ENCODE measurements at places on chromosomes 4 and X.

DNA sequence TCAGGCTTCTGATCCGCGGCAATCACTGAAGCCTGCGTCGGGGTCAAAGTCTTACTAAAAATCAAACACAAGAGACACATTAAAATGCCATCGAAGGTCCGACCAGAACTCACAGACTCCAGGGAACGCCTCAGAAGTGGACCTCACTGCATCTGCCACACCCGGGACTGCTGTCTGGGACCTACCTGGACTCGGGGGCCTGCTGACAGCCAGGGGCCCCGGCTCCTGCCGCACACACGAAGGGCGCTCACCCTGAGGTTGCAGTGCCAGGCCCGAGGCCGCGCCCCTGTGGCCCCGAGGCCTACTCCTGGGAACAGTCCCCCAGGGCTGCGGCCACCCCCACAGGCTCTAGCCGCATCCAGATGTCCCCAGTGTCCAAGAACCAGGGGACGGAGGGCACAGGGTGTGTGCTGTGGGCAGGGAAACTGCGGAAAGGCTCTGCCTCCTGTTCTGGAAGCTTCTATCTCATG is 7.4 kb downstream of the CTBP1 start:
- DNase-seq = no peak

DNA sequence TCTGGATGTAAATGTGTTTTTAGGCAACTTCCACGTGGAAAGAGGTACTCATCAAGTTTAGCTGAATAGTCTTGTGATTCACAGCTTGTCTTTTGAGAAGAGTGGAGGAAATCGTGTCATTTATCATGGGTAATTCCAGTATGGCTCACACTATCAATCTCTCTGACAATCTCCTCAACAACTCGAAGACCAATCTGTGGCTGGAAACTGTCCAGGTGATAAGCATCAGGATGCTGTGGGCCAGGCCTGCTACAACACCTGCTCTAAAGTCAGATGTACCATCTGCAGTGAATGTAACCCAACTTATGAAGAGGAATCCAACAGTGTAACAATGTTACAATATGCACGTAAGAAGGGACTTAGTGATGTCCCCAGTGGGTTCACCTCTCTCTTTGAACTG is 132.1 kb upstream of the GK2 start:
- DNase-seq = no peak

DNA sequence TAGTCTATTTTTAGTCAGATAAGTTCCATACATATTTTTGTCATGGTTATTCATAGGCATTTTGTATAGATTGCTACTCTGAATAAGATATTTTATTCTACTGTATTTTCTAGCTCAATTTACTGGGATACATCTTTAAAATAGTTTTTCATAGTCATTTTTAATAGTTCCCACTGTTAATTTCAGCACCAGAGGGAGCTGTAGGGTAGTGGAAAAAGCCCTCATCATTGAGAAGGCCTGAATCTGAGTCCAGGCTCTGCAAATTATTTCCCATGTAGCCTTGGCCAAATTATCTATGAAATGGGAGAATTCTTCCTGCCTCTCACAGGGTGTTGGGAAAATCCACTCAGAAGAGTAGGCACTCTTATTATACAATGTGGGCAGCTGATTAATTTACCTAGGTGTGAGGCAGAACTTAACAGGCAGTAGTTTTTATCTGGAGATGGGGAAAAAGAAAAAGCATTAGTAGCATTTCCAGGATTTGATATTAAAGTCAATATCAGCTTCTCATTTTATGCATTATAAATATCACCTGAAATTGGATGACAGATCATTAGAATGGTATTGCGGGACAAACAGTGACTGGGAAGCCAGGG is 102.9 kb upstream of the PAQR3 start:
- peak; percentile 13 for DNase-seq

DNA sequence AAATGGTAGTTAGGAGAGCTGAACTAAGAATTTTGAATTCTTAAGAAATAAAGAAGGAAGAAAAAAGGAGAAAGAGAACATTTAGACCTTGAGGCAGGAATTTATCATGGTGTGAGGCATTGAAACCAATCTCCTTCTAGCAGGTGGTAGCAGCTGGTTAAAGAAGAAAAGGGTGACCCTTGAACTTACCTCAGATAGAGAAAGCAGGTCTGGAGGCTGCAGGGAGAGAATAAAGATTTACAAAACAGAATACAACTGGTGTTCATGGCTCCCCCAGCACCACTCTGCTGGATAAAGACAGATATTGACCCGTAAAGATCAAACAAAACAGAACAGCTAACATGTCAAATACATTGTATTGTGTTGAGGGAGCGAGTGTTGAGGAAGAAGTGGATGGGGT is 56.0 kb downstream of the NCAPG start:
- no peak for DNase-seq

DNA sequence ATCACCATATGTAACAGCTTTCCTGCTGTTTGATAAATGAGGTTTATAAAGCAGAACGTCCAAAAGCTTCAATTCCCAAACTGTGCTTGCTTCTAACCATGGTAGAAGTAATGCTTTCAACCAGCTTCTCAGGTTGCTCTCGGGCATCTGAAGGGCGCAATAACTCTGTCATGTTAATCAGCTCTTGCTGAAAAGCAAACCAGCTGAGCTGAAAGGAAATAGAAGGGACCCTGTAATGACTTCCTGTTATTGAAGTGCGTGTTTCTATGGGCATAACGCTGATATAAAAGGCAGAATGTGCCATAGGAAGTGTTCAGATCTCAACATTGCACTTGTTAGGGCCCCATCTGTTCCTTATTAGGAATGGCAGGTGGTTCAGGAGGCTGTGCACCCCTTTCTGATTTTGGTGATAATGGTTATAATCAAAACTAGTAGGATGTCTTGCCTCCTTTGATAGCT is 21.2 kb downstream of the HERC3 start:
- DNase-seq = no peak

GRCh38 chr4:96383349-96383748 is 543.5 kb downstream of the PDHA2 start:
- no peak for DNase-seq

GRCh38 chrX:118780509-118780908 is 43.1 kb upstream of the ZCCHC12 start:
- no peak for DNase-seq

GRCh38 chr4:53847965-53848364 is 216.4 kb downstream of the CHIC2 start:
- no peak for DNase-seq

- DNase-seq = no peak
These were observed 77.3 kb downstream of the STK32B start for GRCh38 chr4:5128569-5128968.

DNA sequence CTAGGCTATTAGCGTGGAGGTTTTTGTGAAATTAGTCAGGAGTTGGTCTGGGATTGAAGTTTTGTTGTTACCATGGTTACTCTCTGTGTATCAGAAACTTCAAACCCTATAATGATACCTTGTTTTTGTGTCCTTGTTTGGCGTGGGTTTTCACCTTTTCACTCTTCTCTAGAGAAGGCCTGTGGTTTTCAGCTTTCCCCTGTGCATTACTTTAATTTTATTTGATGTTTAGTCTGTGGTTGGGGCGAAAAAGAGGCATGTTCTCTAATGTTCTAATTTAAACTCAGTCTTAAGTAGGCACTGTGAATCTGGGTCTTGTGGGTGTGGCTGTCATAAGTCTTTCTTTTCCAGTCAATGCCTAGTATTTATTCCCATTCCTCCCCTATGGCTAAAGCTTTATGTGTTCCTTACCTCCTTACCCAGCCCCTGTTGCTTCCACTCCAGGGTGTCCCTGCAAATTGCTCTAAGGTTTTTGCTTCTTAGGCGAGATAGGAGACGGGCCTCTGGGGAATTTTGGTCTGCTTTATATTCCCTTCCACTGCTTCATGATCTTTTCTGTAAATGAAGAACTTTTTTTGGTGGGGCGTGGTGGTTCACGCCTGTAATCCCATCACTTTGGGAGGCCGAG is 326.3 kb upstream of the ZCCHC13 start:
- DNase-seq = no peak

DNA sequence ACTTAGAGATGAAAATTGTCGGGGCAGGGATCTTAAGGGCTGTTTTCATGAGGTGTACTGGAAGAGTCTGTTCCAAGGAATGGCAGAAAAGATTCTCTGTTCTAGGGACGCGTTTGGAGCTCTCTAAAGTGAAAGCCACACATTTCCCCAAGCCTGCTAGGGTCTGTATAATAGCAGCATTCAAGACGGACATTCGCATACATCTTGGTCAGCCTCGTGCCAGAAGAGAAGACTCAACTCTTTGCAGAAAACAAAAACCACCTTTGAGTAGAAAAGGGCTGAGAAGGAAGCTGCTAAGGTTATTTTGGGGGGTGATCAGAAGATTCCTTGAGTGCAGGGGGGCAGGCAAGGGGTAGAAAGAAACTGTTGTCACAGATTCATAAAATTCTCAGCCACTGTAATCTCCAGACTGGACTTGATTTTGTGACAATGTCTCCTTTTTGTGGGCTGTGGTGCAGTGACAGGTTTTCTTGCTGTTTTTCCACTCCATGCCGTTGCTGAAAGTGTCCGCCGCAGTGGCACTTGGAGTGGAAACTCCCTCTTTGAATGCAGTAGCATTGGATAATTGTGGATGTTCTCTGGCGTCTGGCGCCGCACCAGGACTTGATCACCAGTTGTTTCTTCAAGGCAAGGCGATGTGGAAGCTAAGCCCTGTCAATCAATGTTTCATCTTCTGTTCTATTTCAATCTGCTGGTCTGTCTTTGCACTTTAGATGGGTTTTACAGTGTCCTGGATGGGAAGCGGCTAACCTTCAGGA is 2.9 kb downstream of the GYG2 start:
- DNase-seq = no peak

DNA sequence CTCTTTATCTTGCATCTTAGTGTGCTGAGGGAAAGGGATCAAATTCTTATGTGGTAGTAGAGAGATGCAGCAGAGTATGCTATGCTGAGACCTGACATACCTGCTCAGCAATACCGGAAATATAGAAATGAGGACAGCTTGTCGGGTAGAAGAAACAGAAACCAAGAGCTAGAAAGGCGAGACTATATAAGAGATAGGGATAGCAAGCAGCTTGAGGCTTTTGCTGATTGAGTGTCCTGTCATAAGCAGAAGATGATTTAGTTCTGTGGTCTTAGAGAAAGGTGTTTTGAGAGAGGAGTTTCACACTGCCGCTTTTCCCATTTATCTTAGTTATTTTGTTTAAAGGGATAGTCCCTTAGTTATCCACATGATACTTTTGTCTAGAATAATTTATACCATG is 31.7 kb downstream of the USP9X start:
- no peak for DNase-seq

GRCh38 chr4:113692809-113693411 is 68.6 kb downstream of the CAMK2D start:
- DNase-seq = no peak

DNA sequence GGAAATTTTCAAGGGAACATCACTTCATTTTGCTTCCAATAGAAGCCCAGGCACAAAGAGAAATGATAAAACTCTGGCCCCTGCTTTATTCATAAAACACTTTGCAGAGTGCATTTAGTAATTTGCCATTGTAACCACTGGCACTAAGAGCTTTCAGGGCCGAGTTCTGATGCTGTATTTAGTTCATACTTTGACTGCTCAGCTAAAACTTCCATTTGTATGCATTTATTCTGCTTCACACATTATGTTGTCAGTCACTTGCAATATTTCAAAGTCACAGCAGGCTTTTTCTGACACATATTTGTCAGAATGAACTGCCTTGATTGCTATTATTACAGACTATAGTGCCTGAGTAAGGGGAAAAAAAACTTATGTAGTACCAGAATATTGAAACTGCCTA is 174.3 kb upstream of the ATOH1 start:
- no peak for DNase-seq

Measured in SJSA1 (cell line).